ENCODE measurements at places on chromosomes 16 and 17.

DNA sequence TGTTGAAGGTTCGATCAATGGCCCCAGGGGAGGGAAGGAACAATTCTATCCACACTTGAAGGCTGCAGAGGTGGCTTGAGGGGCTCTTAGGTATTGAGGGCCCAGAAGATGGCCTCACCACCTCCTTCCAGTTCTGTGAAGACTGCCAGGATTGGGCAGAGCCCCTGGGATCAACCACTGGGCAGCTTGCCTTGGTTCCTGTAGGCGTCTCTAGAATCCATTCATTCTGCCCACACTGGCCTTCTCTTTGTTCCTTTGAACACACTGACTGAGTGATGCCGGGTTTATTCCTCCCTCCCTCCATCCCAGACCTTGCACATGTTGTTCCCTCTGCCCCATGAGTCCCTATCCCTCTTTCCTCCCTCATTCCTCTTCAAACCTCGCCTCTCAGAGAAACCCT, 50.5 kb downstream of the SYT17 start:
- DNase-seq: no peak

DNA sequence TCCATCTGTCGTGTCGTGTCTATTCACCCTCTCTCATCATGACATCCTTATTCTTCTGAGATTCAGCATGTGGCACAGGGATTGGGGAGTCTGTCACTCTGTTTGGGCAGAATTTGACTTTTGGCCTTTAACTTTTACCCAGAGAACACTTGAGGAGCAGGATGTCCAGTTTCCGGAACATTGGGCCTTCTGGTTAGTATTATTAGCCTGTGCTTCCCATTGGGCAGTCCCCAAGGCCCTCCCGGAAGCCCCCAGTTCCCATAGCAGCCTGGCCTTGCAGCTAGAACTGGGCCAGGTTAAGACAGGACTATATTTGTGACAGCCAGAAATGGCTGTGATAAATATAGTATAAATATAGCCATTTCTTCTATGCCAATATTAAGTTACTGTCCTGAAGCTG, 9.6 kb downstream of the SCN4A start:
- no peak for DNase-seq

- DNase-seq: no peak
These were observed 227.3 kb downstream of the HS3ST3A1 start for GRCh38 chr17:13374203-13375143.

DNA sequence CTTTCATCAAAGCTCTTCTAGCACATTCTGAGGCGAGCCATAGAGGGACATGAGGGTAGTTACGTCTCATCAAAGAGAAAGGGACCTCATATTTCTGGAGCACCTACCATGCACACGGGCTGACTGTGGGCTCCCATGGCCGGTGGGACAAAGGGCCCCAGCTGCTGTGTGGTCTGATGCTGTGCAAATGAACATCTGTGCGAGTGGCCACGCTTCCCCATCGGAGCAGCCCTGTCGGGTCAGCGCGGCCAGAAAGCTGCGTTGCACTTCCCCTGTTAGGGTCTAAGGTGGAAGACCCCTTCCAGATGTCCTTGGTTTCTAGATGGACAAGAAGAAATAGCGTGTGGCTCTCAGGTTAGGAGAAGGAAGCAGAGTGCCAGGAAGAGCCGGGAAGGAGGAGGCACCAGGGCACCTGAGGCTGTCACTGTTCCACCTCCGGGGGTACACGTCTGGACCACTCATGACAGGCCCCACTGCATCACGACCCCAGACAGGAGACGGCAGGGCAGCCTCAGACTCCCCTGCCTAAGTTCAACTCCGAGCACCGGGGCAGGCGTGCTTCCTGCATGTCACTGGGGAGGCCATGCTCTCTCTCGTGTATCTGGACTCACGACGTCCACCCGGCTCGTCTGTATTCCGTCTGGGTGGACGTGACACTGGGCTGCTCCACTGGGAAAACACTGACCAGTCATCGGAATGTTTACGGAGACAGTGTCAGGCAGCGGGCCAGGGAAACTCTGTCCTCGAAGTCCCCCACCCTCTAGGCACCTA, 8.5 kb upstream of the BAIAP2 start:
- DNase-seq: no peak

All from activated CD4-positive, alpha-beta memory T cell treated with anti-CD3 and anti-CD28 coated beads for 36 hours (primary cell).